Urinary bladder (tissue), 4 donors: ENCODE measurements at places on chromosomes 12 and 14.

DNA sequence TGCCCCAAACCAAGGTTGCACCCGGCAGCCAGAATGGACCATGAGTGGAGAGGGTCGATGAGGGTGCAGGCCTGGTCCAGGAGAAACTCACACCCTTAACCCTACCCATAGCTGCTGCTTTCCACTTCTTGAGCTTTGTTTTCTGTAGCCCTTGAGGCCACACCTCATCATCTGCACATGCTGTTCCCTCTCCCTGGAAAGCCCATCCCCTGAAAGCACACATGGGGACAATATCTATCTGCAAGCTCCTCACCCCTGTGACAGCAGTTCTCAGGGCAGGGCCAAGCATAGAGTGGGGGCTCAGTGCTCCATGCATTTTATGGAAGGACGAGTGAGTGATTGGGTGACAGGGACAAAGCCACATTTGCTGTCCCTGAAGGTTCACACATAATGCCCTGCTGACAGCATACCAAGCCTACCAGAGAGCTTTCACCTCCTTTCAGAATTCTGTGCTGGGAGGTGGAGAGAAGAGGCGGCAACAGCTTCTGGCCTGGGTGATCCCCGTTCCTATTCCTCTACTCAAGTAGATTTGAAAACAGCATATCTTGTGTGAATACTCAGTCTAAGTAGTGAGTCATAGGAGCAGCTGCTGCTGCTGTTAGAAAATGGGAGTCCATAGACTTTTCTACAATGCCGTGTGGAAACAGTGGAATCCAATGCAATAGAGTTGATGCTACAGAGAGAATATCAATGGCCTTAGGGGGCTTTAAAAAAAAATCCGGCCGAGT is 44.6 kb downstream of the SRGAP1 start:
- no peak for DNase-seq

- no peak for DNase-seq
These were observed 37.7 kb downstream of the PPFIBP1 start for GRCh38 chr12:27561535-27562350.

- DNase-seq: no peak
These were observed 31.2 kb upstream of the SIX1 start for GRCh38 chr14:60680511-60680910.

DNA sequence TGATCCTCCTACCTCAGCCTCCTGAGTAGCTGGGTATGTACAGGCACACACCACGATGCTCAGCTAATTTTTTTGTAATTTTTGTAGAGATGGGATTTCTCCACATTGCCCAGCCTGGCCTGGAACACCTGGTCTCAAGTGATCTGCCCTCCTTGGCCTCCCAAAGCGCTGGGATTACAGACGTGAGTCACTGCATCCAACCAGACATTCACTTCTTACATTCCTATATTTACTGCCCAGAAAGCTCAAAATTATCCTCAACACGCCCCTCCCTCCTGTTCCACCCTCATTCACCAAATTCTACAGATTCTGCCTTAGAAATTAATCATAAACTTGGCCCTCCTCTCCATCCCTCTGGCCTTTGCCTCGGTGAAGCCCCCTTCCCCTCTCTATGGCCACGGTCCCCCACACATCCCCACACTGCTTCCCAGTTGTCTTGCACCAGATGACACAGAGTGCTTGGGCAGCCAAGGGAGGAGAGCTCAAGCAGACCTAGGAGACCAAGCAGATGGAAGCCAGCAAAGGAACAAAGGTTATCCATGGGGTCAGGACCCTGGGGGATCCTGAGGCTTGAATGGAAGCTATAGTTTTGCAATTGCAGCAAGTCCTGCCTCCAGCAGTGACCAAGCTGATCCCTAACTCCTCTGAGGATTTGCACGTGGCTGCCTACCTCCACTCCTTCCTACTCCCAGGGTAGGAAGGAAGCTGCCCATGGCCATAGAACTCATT is 213.2 kb upstream of the FOXN3 start:
- no peak for DNase-seq

GRCh38 chr12:129096968-129097367 is 243.7 kb downstream of the GLT1D1 start:
- DNase-seq: no peak
